ENCODE measurements at places on chromosomes 6 and 20. TPM values are rescaled to one million over a fixed set of nuclear protein-coding genes. Genes with fewer than 3 reads are reported as not detected.
A peak's percentile ranks its signal among the peaks of the same experiment; 100 is the strongest.

MYT1 gene
- total RNA-seq = not detected

PPP1R14C gene
- not detected for total RNA-seq

ANKS1A gene
- total RNA-seq = 13.3 TPM

OR2B6 gene
- total RNA-seq = not detected

KCNK16 gene
- not detected for total RNA-seq

C6orf52 gene
- total RNA-seq = 1.7 TPM

POM121L2 gene
- not detected for total RNA-seq

RBPJL gene
- total RNA-seq = 0.22 TPM

NKX2-4 gene
- total RNA-seq = not detected

POU5F1 gene
- total RNA-seq = not detected

TFAP2C gene
- not detected for total RNA-seq

TAGAP gene
- 110 TPM for total RNA-seq

DNA sequence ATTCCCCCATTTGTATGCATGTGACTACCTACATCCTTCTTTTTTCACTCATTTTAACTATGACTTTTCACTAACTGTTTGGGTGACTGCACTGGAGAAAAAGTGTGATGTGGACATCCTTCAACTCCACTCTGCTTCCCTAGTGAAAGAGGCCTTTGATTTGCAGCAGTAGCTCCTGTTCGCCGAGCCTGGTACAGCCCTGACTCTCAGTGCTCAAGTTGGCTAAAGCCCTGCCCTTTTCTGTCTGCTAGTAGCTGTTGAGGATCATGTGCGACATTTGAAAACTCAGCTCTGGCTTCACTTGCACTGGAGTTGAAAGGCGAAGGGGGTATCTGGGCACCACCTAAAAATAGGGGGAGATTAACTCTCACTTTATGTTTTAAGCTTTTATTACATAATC is 42.1 kb downstream of the DAAM2 start:
- H3K27ac ChIP-seq = no peak overlapping the region
- no peaks in the 10 kb centered on the region for H3K36me3 ChIP-seq
- H3K4me3 ChIP-seq = no peak overlapping the region
- peaks cover 15% of the 10 kb centered on the region for H3K27me3 ChIP-seq

- H3K36me3 ChIP-seq = no peaks in the 10 kb centered on the region
- no peaks in the 10 kb centered on the region for H3K4me1 ChIP-seq
- H3K27ac ChIP-seq = no peak overlapping the region
- H3K4me3 ChIP-seq = no peak overlapping the region
Observed at GRCh38 chr6:140058863-140059262, 684.4 kb upstream of the CITED2 start.

DNA sequence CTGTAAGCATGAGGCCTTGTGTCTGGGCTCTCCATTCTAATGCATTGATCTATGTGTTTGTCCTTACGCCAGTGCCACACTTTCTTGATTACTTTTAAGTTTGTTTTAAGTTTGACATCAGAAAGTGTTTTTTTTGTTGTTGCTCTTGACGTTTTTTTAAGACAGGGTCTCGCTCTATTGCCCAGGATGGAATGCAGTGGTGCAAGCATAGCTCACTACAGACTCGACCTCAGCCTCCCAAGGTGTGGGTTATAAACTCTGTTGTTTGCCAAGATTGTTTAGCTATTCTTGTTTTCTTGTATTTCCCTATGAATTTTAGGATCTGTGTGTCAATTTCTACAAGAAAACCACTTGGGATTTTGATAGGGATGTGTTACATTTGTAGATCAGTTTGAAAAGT is 5.6 kb downstream of the MCUR1 start:
- no peak for DNase-seq
- H3K27me3 ChIP-seq = no peaks in the 10 kb centered on the region
- peaks cover 10% of the 10 kb centered on the region for H3K36me3 ChIP-seq
- peaks cover 8% of the 10 kb centered on the region for H3K4me1 ChIP-seq
- H3K4me3 ChIP-seq = no peak overlapping the region

DNA sequence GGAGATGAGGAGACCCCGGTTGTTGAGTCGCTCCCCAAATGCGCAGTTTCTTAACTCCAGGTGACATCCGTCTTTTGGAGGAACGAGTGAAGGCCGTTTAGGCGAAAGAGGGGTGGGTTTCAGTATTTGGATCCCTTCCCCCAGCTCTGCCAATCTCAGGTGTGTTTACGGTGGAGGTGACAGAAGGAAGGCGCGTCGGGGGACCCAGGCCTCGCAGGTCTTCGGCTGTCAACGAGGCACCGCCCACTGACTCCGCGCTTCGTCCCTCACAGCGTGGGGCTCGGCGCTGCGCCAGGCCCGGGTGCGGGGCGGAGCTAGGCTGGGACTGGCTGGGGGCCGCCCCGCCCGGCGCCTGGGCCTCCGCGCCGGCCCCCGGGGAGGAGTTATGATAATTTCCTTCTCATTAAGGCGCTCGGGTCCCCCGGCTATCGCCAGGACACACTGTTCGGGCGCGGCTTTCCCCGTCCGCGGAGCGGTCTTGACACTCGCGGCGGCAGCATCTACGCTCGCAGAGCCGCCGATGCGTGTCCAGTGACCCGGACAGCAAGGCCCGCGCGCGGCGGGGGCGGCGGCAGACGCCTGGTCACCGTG is at the start of gene TFAP2C:
TSS of gene TFAP2C (plus strand) at position 434 of the 591 bp plus-strand sequence. CDS start 239 bp downstream, outside the sequence.
- no peak within 1 kb of the TSS for H3K4me3 ChIP-seq
- DNase-seq = no peak
- peaks cover 75% of the 10 kb centered on the region for H3K27me3 ChIP-seq
- peaks cover 22% of the 10 kb centered on the region for H3K4me1 ChIP-seq
- H3K27ac ChIP-seq = no peak within 1 kb of the TSS
- H3K36me3 ChIP-seq = no peaks in the 10 kb centered on the region

- H3K36me3 ChIP-seq = no peaks in the 10 kb centered on the region
- H3K4me3 ChIP-seq = no peak overlapping the region
- no peaks in the 10 kb centered on the region for H3K27me3 ChIP-seq
Observed at GRCh38 chr20:31927627-31928159, 24.2 kb downstream of the PDRG1 start.

DNA sequence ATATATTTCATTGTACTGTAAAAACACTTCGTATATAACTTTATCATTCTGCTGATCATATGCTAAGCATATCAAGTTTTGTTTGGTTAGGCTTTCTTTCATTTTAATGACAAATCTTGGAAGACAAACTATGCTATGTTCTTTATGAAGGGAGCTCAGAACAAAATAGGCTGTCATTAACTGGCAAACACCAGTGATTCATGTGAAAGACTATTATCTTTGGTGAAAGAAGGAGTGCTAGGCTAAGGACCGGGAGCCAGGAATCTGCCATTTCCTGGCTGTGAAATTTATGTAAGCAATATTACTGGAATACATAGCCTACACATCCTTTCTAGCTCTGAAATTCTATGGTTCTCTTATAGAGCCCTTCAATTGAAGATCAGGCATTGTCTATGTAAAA is 136.2 kb upstream of the CCN2 start:
- H3K4me3 ChIP-seq = no peak overlapping the region
- H3K36me3 ChIP-seq = no peaks in the 10 kb centered on the region
- no peak overlapping the region for H3K27ac ChIP-seq

DNA sequence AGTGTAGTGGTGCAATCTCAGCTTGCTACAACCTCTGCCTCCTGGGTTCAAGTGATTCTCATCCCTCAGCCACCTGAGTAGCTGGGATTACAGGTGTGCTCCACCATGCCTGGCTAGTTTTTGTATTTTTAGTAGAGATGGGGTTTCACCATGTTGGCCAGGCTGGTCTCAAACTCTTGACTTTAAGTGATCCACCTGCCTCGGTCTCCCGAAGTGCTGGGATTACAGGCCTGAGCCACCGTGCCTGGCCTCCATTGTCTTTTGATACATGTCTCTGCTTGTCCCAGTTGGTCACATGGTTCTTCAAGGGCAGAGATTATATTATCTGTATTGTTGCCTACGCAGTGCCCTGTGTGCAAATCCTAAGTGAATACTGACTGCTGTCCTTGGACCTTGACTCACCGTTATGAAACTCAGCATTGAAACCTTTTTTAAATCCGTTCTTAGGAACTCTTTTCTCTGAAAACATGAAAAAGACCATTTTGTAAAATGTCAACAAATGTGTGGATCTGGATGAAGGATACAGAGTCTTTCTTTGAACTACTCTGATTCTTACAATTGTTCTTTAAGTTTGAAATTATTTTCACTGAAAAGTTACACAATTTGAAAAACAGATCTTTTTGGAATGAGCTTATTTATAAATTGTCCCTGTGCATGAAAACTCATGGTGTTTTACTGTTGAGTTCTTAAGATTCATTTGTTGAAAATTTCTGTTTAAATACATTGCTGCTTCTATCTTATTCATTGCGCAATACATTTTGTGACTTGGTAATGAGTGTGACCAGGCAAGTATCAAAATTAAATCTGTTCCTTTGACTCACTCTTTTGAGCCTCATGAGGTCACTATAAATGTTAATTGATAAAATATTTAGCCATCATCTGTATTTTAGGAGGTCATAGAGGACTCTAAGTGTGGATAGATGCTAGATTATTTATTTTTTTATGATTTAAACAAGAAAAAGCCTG is 293.5 kb downstream of the UTRN start:
- no peaks in the 10 kb centered on the region for H3K27me3 ChIP-seq
- H3K36me3 ChIP-seq = peaks cover 36% of the 10 kb centered on the region
- DNase-seq = no peak

DNA sequence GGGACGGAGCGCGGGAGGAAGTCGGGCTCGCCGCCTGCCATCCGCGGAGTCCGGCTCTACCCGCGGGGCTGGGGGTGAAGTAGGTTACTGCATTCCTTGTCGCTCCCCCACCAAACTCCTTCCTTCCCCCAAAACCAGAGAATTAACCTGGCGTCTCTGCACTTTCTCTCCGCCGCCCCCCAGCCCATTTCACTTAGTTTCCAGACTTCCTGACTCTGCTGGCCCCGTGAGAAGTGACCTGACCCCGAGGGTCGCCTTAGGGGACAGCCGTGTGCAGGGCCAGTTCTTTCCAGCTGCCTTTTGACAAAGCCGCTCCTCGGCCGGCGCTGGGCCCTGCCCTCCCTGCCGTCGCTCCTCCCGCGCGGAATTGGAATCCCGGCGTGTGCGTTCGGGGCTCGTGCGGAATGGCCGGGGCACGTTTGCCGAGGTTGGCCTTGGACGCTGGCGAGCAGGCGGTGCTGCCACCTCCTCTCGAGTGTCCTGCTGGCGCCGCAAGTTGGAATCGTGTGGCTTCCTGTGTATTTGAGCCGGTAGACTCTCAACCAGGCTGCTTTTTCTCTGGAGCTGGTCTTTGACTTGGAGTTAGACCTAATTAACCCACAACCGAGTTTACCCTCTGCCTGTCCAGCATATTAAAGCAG is 650 bp downstream of the DCBLD1 start:
- peaks cover 5% of the 10 kb centered on the region for H3K4me1 ChIP-seq
- H3K4me3 ChIP-seq = peak overlapping the region; percentile 85
- peaks cover 17% of the 10 kb centered on the region for H3K27me3 ChIP-seq

- H3K27me3 ChIP-seq = no peaks in the 10 kb centered on the region
- no peak for DNase-seq
- no peak overlapping the region for H3K27ac ChIP-seq
- no peaks in the 10 kb centered on the region for H3K36me3 ChIP-seq
Observed at GRCh38 chr6:120083186-120083585, 733.6 kb upstream of the MAN1A1 start.

- no peaks in the 10 kb centered on the region for H3K27me3 ChIP-seq
- no peak overlapping the region for H3K4me3 ChIP-seq
- H3K36me3 ChIP-seq = no peaks in the 10 kb centered on the region
- H3K4me1 ChIP-seq = peaks cover 21% of the 10 kb centered on the region
- no peak overlapping the region for H3K27ac ChIP-seq
- no peak for DNase-seq
Observed at GRCh38 chr6:4904461-4905025, 99.3 kb downstream of the RPP40 start.

DNA sequence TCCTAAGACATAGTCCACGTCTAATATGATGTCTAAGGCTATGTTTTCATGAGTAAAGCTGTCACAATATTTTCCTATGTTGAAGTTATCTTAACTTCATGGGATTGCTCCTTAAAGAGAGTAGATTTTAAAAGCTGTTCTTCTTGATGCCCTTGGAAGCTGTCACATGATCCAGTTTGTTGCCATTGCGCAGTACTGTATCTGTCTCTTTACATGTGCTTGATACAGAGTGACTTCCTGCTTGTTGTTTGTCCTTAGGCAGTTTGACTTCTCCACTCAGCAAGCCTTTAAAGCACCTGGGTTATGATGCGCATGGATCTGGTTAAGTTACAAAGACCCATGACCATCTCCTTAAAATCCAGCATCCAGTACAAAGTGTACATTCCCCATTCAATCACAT is 85.4 kb downstream of the CDYL start:
- DNase-seq = no peak
- H3K36me3 ChIP-seq = no peaks in the 10 kb centered on the region
- no peaks in the 10 kb centered on the region for H3K27me3 ChIP-seq
- H3K4me1 ChIP-seq = no peaks in the 10 kb centered on the region
- H3K4me3 ChIP-seq = no peak overlapping the region
- H3K27ac ChIP-seq = no peak overlapping the region

DNA sequence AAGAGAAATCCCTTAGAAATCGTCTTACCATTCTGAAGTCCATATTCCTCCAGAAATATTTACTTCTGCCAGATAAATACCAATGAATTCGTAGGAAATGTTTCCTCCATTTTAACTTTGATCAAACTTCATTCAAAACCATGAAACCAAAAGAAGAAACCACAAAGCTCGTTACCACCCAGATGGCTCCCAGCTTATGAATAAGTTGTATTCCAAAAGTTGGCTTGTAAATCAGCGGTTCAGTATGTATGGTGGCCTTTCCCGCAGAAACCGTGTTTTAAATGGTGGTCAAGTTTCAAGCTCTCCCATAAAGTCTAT is 73.6 kb upstream of the RIPOR2 start:
- no peak overlapping the region for H3K4me3 ChIP-seq
- DNase-seq = no peak
- H3K27ac ChIP-seq = peak overlapping the region; percentile 35
- H3K27me3 ChIP-seq = no peaks in the 10 kb centered on the region
- peaks cover 52% of the 10 kb centered on the region for H3K4me1 ChIP-seq
